ENCODE measurements at places on chromosomes 1 and 21.

DNA sequence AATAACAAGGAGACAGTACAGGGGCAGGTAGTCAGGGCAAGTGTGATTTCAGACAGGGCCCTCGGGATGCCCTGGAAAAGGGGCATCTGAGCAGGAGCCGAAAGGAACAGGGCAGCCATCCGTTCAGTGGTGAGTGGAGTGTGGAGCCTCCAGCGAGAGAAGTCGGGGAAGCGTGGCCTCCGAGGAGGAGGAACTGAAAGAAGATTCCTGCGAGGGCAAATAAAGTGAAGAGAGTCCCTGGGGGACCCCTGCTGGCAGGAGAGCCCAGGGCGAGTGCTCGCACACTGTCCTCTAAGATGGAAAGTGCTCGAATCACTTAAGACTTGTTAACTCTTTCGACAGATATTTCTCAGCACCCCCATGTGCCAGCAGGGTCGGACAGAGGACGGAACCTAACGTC lies 3.5 kb upstream of the UTS2 start:
- DNase-seq, result no peak

DNA sequence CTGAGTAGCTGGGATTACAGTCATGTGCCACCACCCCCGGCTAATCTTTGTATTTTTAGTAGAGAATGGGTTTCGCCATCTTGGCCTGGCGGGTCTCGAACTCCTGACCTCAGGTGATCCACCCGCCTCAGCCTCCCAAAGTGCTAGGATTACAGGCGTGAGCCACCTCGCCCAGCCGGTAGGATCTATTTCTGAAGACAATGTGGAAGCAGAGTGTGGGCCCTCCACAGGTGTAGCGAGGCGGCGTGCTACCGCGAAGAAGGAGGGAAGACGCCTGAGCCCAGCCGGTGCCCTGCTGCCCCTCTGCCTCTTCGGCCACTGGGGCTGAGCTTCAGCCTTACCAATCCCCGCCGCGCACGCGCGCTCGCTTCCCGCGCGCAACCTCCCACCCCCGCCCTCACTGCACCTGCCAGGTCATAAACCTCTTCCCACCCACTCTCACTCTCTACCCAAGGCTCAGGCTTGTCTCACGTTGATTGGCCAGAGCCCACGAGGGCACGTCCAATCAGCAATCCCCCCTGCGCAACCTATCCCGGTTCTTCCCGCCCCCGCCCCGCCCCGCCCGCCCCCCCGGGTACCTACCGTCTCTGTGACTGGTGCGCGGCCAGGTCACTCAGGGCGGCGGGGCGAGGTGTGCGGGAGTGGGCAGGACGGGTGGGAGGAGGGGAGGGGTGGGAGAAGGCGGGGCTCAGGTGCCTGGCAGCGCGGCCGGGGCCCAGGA lies 409 bp upstream of the HOOK1 start:
- DNase-seq, result peak; percentile 75

- no peak for DNase-seq
These were observed 73.0 kb downstream of the DHRS3 start for GRCh38 chr1:12544992-12545391.

DNA sequence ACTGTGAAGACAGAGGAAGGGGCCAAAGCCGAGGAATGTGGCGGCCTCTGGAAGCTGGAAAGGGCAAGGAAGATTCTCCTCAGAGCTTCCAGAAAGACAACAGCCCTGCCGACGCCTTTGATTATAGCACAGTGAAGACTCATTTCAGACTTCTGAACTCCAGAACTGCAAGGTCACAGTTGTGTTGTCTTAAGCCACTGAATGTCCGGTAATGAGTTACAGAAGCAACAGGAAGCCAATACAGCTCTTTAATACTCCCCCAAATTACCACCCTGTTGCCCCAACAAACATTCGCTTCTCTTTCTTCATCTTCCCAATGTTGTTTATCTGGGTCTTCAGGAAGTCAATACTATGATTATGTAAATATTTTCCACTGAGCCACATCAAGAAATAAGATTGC lies 44.0 kb downstream of the ETS2 start:
- DNase-seq, result no peak

- DNase-seq, result no peak
These were observed 155.4 kb upstream of the KCND3 start for GRCh38 chr1:112144733-112145426.

- no peak for DNase-seq
These were observed 390.7 kb downstream of the BRINP2 start for GRCh38 chr1:177561436-177561835.

DNA sequence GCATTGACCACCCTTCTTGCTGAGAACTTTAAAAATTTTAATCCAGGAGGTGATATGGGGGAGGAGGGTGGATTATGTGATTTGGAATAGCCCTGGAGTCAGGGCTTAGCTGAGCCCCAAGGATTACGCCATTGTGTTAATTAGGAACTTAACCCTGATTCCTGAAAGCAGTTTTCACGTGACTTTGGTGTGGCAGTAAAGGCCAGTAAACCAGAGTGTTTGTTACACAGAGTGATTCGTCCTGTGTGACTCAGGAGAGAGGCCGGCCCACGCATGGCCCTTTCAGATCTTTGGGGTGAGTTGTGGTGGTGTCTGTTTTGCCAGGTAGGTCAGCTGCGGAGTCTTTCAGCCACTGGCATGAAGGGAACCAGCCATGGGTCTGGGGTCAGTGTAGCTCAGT lies 107.6 kb downstream of the NOS1AP start:
- no peak for DNase-seq

- DNase-seq, result no peak
These were observed 12.3 kb downstream of the IKBKE start for GRCh38 chr1:206482611-206483010.

DNA sequence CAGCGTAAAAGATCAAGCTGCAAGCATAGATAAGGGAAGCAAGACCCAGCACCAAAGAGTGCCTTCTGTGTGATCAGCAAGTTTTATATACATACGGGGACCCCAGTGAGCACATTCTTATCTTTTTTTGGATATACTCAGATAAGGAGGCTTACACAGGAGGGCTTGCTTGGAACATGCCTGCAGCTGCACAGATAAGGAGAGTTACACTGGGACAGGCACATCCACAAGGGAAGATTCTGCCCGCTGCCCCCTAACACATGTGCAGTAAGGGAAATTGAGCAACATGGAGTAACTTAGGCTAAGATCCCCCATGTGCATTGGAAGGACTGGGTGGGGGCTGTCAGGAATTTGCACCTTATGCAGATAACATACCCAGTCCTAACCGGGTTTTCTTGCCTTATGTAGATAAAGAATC lies 1334.8 kb downstream of the MRPL39 start:
- no peak for DNase-seq

- no peak for DNase-seq
These were observed 35.5 kb downstream of the TOMM20 start for GRCh38 chr1:235093013-235093695.

DNA sequence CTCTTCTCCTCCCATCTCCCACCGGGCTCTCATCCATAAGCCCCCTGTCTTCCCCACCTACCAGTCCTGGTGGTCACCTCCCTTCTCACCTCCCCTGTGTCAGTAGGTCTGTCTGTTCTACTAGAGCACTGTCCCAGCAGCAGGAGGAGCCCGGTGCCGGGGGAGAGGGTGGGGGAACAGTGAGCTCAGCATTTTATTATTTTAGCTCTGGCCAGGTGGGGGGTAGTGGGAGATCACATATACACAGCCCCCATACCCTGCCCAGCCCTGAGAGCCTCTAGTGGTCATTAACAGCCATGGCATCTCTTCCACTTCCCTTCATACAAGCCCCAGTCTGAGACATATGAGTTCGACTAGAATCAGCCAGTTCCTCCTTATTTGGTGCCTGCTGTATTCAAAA lies at the start of gene TMOD4:
TMOD4 (minus strand) TSS at position 119 of the 400 bp plus-strand sequence. CDS start 1,106 bp downstream, outside the sequence.
- DNase-seq, result no peak

DNA sequence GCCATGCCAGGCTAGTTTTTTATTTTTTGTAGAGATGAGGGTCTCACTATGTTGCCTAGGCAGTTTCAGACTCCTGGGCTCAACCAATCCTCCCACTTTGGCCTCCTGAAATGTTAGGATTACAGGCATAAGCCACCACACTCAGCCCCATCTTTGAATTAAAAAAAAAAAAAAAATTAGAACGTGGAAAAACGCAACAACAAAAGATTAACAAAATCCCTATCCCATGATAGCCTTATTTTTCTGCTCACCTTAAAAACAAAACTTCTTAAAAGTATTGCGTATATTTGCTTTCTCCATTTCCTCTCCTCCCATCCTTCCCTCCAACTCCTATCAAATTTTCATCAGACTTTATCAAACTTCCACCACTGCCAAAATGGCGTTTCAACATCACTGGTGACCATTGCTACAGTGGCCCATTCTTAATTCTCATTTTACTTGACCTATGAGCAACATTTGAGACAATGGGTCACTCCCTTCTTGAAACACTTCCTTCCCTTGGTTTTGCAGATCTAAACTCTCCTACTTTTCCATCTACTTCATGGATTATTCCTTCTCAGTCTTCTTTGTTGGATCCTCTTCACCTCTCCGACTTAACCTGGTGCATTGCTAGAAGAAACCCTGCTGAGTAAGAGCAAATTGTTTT lies 579 bp upstream of the ZNF684 start:
- DNase-seq, result no peak

DNA sequence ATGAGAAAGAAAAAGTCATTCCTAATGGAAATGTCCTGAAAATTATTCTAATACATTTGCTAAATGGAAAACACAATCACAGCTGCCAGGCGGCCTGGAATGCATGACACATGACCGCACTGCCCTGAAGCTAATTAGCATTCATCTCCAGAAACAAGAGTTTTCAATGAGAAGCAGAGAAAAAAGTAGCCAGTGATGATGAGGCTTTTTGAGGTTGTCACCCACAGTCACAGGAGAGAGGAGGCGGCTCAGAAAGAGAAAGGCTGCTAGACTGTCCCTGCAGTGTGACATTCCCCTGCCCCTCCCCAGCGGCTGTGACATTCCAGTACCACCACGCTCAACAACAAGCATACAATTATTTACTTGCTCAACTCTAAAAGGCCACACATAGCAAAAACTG lies 122.9 kb upstream of the KRTAP19-8 start:
- DNase-seq, result no peak

GRCh38 chr1:3596663-3597598 lies 14.4 kb downstream of the MEGF6 start:
- no peak for DNase-seq

- DNase-seq, result no peak
These were observed 64.8 kb upstream of the ATP5PO start for GRCh38 chr21:33980276-33980916.

- no peak for DNase-seq
These were observed 68.1 kb upstream of the AK4 start for GRCh38 chr1:65079941-65080340.

DNA sequence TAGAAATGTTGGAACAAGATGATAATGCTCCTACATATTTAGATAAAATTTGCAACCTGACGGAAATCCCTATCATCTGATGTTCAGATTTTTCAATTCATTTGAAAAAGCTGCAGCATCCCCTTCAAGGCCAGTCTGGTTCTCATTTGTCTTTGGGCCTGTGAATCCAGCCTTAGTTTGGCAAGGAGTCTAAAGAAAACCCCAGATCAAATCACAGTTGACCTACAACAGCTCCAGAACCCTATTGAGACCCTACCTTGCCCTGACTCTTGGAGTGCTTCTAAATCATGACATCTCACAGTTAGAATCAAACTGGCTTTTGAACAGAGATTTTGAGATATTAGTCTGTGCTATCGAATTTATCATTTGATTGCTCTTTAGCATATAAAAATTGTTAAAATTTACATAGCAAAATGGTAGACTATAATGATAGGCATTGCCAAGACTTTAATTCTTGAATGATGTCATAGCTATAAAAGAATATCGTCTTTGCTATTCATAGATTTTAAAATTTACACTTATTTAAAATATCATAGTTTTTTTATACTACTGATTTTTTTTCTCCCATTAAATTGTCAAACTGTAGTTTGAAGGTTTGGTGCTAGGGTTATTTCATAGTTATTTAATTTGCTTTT lies 2.2 kb downstream of the PPP2R5A start:
- no peak for DNase-seq

DNA sequence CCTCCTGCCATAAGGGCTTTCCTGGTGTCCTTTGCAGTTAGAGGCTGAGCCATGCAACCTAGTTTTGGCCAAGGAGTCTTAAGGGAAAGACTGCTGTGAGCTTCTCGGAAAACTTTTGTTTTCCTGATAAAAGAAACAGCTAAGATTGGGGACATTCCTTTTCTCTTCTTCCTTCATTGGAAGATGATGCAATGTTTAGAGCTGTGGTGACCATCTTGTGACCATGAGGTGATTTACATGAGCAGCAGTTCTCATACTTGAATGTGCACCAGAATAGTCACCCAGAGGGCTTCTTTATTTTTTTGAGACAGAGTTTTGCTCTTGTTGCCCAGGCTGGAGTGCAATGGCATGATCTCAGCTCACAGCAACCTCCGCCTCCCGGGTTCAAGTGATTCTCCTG lies 20.4 kb upstream of the SMAP2 start:
- DNase-seq, result no peak

DNA sequence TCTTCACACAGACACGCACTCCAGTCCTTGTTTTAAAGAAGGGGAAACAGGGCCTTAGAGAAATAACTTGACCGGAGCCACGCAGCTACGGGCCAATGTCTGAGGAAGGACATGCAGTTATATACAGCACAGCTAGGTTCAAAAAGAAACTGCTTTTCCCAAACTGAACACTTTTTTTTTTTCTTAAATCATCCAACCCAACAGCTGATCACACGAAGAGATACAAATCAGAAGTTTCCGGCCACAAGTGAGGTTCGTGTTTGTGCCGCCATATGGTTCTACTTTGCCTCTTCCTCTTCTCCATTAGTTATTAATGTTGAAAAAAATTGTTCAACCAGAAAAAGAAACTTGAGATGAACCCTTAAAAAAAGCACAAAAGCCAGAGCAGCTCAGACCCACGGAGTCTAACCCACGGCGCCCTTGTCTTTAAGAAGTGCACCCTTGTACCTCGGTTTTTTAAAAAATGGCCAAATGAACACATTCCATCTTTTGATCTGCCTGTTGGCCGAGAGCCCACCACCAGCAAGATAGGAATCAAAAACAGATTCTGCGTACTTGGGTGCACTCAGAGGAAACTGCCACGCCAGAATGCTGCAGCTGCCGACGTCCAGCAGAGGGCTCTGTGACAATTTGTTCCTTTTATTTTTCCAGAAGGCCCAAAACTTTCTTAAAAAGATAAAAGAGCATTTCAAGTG lies 78.9 kb downstream of the SLC66A1 start:
- peak; percentile 38 for DNase-seq

DNA sequence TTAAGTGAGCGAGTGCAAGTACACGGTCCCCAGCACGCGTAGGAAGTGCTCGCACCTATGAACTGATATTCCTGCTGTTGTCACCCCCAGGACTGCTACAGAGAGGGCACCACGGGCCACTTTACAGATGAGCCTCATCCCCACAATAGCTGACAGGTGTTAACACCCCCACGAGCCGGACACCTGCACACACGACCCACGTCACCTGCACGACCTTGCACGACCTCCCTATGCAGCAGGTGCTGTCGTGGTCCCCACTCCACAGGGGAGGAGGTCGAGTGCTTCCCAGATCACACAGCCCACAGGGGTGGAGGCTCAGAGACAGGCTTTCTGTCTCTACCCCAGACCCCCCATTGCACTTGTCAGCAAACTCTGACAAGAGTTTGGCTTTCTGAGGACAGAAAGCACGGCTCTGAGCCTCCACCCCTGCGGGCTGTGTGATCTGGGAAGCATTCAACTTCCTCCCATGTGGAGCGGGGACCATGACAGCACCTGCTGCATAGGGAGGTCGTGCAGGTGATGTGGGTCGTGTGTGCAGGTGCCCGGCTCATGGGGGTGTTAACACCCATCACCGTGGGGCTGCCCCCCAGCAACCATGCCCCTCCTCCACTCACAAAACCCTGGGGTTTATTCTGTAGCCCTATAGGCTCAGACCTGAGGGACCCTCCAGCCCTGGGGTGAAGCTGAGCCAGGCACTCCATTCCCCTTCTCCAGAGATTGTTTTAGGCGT lies 80.8 kb downstream of the MATN1 start:
- DNase-seq, result no peak
